Naive thymus-derived CD4-positive, alpha-beta T cell (primary cell): ENCODE measurements at places on chromosomes 13 and 19.

- DNase-seq, result no peak
Observed at GRCh38 chr13:111629926-111630325, 309.5 kb downstream of the TEX29 start.

- DNase-seq, result no peak
Observed at GRCh38 chr19:44092108-44092507, 2.1 kb upstream of the ZNF224 start.

GRCh38 chr13:35747594-35747993, 271.1 kb upstream of the MAB21L1 start:
- no peak for DNase-seq

GRCh38 chr13:113179374-113180230, 21.2 kb downstream of the PROZ start:
- DNase-seq, result no peak

DNA sequence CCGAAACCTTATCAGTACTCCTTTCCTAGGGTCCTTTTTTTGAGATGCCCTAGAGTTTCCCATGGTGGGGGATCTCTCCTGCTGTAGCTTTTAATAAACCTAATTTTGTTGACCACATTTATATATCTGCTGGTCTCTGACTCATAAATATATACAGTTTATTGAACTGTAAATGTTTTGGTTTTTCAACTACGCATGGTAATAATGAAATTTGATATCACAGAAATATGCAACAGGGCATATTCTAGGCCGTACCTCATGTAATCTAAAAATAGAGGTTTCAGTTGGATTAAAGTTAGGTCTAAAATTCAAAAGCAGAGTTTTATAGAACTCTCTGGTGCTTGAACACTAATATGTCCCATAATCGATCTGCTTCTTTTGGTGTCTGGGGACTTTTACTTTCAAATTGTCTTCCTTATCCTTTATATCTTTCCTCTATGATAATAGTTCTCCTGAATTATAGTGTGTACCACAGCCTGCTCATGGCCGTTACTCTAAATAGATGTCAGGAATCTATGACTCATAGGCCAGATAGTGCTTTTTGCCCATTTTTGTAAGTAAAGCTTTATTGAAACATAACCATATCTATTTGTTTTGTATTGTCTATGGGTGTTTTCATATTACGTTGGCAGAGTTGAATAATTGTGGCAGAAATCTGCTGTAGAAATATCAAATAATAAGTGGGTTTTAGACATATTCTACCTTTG, 324.8 kb upstream of the PCDH9 start:
- DNase-seq, result no peak

- peak; percentile 69 for DNase-seq
Observed at GRCh38 chr13:46288570-46289259, 77.0 kb downstream of the LRRC63 start.

DNA sequence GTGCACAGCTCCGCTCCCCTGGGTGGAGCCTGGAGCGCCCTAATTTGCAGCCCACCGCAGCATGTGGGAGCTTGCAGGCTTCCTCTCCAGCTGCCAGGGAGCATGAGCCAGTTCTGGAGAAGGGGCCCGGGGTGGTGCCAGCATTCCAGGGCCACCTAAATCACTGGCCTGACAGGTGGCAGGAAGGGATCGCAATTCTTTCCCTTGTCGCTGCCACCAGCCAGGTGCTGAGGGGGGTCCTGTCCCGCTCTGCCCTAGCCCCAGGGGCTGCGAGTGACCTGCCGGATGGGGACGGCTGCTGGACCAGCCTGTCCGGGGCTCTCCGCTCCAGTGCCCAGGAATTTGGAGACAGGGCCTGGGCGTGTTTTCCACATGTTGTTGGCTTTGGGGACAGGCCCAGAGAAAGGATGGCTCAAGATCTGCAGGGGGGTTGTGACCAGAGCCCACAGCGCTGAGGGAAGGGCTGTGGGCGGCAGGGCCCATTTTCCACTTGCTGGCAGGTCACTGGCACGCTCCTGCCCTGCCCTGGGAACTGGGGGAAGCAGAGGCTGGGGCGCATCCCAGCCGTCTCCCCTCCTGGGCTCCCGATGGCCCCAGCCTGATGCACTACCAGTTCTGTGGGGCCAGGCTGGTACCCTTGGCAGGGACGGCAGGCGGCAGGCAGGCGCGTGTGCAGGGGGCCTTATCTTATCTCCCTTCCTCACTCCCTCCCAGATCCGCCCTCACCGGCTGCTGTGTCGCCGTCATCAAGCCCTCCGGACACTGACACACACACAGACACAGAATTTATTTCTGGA, 9.5 kb downstream of the NDUFA11 start:
- DNase-seq, result no peak

DNA sequence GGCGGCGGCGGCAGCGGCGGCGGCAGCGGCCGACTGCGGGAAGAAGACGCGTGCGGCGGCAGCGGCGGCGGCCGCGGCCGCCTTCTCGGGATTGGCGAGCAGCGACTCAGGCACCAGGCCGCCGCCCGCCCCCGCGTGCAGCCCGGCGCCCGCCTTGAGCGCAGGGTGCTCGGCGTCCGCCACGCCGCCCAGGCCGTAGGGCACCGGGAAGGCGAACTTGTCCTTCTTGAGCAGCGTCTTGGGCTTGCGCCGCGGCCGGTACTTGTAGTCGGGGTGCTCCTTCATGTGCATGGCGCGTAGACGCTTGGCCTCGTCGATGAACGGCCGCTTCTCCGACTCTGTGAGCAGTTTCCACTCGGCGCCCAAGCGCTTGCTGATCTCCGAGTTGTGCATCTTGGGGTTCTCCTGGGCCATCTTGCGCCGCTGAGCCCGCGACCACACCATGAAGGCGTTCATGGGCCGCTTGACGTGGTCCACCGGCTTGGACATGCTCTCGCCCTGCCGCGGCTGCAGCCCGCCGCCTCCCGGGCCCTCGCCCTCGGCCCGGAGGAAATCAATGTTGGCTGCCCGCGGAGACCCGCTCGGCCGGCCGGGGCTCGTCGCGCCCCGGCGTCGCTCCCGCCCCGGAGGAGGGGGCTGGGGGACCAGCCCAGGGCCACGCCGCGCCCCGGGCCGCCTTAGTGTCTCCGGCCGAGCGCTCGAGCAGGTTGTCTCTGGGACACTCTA, 621 bp downstream of the SOX21 start:
- no peak for DNase-seq

DNA sequence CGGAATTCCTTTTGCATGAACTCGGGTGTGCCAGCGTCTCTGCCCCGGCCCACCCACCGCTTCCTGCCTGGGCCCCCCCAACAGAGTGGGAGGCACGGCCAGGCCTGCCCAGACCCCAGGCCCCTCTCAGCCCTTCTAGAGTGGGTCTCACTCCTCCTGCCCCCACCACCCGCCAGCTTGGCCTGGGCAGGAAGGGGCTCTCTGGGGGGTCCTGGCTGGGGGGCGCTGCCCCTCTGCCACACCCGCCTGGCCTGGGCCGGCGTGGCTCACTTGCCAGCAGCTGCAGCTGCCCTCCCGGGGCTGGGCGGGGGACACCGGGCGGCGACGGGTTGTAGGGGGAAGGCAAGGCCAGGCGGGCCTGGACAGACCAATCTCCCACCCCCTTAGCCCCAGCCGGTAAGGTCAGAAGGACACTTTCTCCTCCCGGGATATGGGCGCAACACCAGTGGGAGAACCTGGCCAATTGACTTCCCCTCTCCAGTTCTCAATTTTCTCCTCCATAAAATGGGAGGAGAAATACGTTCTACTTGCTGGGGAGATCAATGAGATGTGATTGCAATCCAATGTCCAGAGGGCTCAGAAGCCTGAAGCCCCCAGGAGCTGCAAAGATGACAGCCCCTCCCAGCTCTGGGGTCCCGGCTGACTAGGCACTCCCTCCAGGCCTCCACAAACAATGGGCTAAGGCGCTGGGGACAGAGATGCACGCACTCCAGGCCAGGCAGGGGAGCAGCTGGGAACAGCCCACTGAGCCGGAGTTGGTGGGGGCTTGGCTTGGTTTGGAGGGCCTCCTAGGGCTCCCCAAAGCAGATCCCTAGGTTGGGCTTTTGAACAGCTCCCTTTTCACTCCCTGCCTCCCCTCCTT, 2.4 kb downstream of the CRLF1 start:
- no peak for DNase-seq

DNA sequence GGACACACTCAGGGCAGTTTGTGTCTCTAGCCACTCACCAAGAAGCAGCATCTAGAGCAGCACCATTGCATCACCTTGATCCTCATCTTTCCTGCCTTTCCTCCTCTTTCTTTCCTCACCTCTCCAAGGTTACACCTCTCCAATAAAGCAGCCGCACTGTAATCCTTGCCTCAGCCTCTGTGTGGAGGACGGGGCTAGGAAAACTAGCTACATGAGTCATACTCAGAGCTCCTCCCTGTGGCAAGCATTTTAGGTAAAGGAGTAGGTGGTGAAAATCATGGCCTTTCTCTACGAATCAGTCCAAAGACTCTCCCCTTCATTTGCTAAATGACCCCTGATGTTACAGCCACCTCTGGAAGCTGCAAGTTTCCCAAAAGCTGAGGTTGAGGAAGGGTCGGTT, 108.9 kb downstream of the DNAJC15 start:
- DNase-seq, result no peak

DNA sequence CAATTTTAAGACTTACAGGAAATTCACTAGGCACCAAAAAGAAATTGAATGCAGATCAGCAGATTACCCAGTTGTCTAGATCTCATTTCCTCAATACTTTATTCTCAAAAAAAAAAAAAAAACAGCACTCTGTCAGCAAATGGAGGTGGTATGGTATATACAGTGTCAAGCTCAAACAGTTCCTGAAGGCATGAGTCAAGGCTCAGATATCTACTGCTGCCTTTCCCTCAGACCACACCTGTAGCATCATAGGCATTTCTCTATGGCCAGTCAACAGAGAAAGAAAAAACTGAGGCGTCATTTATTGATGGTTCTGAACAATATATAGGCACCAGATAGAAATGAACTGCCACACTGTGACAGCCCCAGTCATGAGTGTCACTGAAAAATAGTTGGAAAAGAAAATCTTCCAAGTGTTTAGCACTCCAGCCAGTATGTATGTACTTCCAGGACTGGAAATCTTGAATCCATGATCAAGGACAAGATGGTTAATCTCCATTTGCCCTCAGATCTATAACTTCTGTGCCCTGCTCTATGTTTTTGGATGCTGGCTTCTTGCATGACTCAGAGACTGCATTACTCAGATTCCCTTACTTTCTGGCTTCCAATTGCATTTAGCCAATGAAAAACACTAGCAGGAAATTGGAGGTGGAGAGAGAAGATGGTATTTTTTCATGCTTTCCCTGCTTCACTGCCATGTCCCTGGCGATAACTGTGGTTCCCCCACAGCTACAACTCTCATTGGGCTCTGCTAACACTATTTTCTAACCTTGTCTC, 8.4 kb upstream of the COG3 start:
- DNase-seq, result no peak

DNA sequence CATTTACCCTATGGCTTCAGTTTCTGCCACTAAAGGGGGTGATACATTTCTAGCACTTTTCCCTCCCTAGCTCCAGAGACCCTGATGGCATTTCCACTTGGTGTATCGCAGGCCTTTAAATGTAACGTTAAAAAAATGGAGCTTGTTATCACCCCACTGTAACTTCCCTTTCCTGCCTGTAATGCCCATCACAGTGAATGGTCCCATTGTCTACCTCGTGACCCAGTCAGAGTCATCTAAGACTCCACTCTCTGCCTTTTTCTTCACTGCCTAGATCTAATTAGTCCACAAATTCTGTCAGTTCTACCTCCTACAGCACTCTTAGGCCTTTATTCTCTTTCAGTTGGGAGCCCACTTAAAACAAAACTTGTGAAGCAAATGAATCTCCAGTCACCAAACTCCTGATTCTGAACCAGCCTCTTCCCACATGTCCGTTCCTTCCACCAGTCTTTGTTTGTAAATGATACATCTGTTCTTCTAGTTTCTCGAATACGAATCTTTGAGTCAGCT, 64.8 kb downstream of the NHLRC3 start:
- DNase-seq, result no peak

GRCh38 chr13:30923418-30923817, 9.0 kb upstream of the TEX26 start:
- no peak for DNase-seq

- no peak for DNase-seq
Observed at GRCh38 chr19:48122421-48122820, 11.8 kb upstream of the PLA2G4C start.

GRCh38 chr19:33499248-33499647, 22.3 kb downstream of the PEPD start:
- no peak for DNase-seq

DNA sequence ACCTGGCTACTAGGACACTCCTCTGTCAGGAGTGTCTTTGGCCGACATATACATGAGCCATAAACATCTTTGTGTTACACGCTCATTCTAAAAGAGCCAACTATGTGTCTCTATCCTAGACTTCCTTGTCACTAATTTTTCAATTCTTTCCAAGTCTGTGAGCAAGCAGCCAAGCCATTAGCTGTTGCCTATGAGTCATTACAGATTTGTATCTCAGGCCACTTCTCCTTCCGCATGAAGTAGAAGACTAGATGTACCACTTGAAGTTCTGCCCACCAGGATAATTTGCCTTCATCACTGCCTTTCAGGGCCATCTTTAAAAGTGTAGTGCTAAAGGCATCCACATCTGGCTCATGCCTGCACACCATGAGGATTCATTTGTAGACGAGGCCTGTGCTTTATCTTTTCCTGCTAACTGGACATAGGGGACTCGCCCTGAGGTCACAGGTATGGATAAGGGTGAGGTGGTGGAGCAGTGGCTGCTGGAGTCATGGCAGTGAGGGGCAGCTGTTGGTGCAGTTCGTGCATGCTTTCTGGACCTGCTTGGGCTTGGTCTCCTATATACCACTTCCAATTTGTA, 126.1 kb upstream of the KL start:
- DNase-seq, result no peak

GRCh38 chr13:36866232-36866631, 47.2 kb downstream of the RFXAP start:
- DNase-seq, result no peak

DNA sequence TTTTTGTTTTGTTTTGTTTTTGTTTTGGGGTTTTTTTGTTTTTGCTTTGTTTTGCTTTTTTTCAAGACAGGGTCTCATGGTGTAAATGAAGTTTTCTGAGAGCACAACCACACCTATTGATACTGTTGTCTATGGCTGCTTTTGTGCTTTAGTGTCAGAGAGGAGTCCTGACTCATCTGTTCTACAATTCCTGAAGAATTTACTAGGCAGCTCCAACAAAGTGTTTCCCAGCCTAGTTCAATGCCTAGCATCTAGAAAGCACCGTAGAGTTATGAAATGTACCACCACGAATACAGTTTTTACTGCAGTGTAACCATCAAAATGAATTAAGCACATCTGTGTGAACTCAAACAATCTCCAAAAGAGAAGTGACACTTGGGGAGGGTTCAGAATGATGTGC, 21.2 kb downstream of the SAFB start:
- DNase-seq, result no peak

- no peak for DNase-seq
Observed at GRCh38 chr13:99302637-99303505, 4.3 kb downstream of the GPR183 start.

- DNase-seq, result no peak
Observed at GRCh38 chr13:33817513-33817900, 442 bp upstream of the RFC3 start.
